ENCODE measurements at places on chromosomes 6 and 20. TPM values are rescaled to one million over a fixed set of nuclear protein-coding genes. Genes with fewer than 3 reads are reported as not detected.

GRCh38 chr6:40492187-40492586, 95.0 kb downstream of the LRFN2 start:
- no peak for DNase-seq

The MYLK4 gene
- total RNA-seq: 1.4 TPM

GRCh38 chr6:41344876-41345275, 9.5 kb downstream of the NCR2 start:
- DNase-seq: no peak

The TNFRSF21 gene
- total RNA-seq: 6.7 TPM

The NRSN2 gene
- 7.0 TPM for total RNA-seq

DNA sequence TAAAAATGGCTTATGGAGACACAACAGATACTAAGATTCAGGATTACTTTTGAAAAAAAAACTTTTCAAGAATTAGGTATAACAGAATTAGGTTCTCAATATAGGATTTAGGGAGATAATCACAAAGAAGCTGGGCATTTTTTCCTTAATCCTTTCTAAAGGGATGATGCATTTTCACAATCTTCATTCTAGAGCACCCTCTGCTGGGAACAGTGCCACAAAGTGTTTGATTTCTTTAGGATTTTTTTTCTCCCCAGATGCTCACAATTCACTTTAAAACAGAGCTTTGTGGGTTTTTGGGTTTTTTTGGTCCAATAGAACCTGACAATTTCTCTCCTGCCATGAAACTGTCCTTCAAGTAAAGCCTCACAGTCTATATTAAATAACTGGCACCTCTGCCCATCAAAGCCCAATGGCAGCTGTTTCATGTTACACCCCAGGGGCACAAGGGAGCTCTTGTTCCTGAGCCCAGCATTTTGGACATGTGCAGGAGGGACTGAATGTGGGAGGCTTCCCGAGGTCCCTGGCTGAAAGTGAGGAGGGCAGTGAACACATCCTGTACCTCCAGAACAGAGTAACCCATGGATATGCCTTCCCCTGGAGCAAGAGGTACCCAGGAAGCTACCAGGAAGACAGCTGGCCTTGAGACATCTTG, 39.7 kb downstream of the PREP start:
- no peak for DNase-seq

The MCCD1 gene
- total RNA-seq: not detected

- peak; percentile 78 for DNase-seq
These were observed 3.0 kb downstream of the FLRT3 start for GRCh38 chr20:14334306-14334930.

GRCh38 chr20:21100578-21101452, 5.3 kb downstream of the LINC00237 start:
- DNase-seq: no peak
